Dermis blood vessel endothelial cell (primary cell): ENCODE measurements at places on chromosomes 1 and 21. TPM values are rescaled to one million over a fixed set of nuclear protein-coding genes. Genes with fewer than 3 reads are reported as not detected.

- DNase-seq: no peak
Observed at GRCh38 chr1:204931768-204932572, 61.3 kb downstream of the NFASC start.

- DNase-seq: no peak
Observed at GRCh38 chr1:180754453-180754852, 122.6 kb downstream of the XPR1 start.

DNA sequence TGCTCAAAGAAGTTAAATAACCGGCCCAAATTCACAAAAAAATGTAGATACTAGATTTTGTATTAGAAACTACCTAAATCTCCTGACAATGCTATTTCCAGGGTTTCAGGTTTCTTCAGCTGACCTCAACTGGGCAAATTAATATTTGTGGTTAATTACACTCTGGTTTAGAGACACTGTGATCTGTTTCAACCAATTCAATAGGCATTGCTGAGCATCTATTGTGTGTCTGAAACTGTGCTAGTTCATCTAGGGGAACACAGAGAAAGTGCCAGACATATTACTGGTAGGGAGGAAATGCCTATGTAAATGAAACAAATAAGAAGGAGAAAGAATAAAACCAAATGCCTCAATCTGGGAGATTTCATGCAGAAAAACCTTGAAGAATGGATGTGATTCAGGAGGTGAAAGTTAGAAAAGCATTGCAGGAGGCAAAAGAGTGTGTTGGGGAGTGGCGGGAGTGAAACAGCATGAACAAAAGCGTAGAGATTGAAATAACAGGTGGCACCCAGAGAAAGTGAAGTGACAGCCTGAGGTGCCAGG is 51.3 kb upstream of the IVNS1ABP start:
- DNase-seq: peak; percentile 23

DNA sequence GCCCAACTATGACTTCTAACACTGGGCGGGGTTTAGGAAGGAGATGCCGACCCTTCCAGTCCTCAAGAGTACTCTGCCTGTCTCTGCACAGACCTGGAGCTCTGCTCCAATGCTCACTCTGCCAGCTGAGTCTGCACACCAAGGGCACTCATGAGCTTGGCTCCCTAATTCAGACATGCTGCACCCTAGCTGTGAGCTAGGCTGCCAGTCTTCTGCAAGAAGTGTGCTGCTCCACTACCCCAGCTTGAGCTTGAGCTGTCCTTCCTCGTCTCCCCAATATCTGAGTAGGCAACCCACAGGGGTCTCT is 13.2 kb downstream of the TP53BP2 start:
- DNase-seq: no peak

- peak; percentile 7 for DNase-seq
Observed at GRCh38 chr1:78171736-78172590, 126.2 kb downstream of the GIPC2 start.

GRCh38 chr1:234618737-234619049 is 8.7 kb upstream of the IRF2BP2 start:
- DNase-seq: no peak

DNA sequence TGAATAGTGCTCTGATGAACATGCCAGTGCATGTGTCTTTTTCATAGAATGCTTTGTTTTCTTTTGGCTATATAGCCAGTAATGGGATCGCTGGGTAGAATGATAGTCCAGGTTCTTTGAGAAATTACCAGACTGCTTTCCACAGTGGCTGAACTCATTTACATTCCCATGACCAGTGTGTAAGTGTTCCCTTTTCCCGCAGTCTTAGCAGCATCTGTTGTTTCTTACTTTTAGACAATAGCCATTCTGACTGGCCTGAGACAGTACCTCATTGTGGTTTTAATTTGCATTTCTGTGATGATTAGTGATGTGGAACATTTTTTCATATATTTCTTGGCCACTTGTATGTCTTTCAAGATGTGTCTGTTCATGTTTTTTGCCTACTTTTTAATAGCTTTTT is 784.5 kb downstream of the USP25 start:
- no peak for DNase-seq

- no peak for DNase-seq
Observed at GRCh38 chr21:27424601-27425000, 457.7 kb upstream of the ADAMTS5 start.

GRCh38 chr1:62897788-62898187 is 113.9 kb downstream of the ATG4C start:
- no peak for DNase-seq

GRCh38 chr1:6614019-6614928 is 743 bp downstream of the PHF13 start:
- peak; percentile 23 for DNase-seq

GRCh38 chr1:240027059-240027462 is 64.6 kb upstream of the FMN2 start:
- peak; percentile 70 for DNase-seq

DNA sequence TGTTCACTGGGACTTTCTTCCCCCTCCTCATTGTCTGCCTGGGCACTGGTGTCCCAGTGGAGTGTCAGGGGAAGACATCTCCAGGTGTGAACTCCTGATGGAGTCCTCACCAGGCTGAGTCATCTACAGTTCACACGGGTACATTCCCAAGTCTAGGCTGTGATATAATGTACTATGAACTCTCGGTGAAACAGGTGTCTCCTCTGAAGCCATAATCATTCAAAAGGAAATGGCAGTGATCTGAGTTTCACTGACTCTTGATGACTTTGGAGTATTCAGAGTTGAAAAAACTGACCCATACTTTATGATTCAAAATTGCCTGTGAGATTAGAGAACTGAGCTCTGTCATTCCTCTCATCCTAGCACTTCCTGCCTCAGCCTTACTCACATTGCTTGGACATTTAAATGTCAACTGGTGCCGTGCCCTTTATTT is 9.1 kb downstream of the LAMC2 start:
- DNase-seq: peak; percentile 75

DNA sequence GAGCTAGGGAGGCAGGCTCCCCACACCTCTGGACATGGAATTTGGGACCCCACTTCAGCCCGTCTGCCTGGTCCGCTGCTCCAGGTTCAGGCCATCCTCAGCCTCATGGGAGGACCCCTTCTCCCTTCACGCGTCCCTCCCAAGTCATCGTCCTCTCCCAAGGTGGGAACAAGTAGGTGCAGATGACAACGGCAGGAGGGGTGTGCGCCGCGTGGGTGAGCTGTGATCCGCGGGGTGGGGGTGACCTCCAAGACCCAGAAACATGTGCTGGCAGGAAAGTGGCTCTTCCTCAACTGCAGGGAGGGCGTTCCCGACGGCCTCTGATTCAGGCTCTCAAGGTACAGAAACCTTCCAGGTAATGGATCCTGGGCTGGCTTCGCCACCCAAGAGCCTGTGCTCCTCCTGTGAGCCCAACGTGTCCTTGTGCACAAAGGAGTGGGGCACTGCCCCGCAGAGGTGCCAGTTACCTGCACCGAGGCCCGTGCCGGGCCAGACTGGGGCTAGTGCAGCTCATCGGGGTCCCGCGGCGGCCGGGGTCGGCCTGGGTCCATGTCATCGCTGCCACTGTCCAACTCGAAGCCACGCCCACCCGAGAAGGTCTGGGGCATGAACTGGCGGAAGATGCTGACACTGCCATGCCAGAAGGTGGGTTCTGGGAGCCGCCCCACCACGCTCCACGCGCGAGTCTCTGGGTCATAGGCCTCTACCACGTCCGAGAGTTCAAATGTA is 9.6 kb downstream of the KLHL21 start:
- no peak for DNase-seq

DNA sequence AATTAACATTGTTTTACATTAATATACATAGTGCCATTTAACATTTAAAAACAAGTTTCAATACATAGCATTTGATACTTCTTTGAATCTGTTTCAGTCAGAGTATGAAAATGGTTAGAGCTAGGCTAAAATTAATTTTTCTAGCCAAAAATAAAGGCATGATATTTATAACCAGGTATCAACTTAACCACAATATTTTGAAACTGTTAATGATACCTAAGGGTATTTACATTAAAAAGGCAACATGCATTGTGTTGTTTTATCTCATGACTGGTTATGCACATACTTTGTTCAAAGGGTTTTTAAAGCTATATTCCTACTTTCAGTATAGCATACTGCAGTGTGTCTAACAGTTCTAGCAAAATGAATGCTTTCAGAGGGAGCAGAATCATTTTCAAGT is 130.0 kb downstream of the HS2ST1 start:
- DNase-seq: no peak

DNA sequence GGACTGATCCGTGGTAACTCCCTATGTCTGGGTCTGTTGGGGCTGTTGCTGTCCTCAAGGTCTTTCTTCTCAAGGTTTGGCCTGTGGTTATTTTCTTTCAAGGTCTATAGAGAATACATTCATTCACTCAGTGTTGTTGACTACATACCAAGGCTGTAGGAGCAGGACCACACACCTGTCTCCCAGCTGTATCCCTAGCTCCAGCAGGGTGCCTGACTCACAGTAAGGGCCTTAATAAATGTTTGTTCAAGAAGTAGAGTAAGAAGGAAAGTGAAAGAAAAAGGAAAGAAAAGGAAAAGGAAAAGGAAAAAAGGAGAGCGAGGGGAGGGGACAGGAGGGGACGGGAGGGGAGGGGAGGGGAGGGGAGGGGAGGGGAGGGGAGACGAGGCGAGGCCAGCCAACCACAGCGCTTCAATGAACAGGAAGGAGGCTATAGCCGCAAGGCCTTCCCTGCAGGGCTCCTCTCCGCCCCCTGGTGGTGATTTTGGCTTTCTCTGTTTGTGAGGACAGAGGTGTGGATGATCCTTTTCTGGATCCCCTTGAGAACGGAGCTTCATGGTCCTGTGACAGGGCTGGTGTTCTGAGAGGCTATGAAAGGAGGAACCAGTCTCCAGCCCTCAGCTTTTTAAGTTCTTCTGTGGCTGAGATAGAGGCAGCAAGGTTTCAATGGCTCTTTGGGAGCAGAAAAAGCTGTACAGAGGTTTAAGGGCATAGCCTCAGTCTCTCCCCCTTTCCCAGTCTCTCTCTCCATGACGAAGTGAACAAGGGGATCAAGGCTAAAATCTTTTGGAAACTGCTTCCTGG is 30.6 kb upstream of the LCE5A start:
- DNase-seq: peak; percentile 65

- DNase-seq: no peak
Observed at GRCh38 chr21:25904044-25904695, 169.4 kb downstream of the GABPA start.

The TMEM269 gene
- total RNA-seq: not detected in 2 replicates

The TCP10L gene
- total RNA-seq: 0.09 and 0.68 TPM in 2 replicates

The CYP4X1 gene
- total RNA-seq: 2.3 and 6.3 TPM in 2 replicates

The IFI44 gene
- 9.5 and 17.3 TPM in 2 replicates for total RNA-seq
